ENCODE measurements at places on chromosomes 6 and 20.

DNA sequence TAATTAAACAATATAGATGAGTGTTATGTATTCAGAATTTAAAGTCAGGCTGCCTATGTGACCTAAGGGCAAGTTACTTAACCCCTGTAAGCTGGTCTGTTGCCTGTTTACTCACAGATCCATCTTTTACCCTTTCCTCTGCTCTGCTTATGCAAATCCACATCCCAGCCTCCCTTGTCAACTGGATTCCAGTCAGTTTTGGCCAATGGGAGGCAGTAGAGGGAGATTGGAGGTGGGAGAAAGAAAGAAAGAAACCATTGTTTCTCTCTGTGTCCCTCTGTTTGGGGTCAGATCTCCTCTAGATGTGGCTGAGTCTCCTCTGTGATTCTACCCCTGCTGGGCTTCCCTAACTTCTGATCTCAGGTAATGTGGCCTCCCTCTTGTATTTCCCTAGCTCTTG is 266.8 kb upstream of the PLN start:
- no peak for DNase-seq

- DNase-seq, result no peak
Observed at GRCh38 chr6:96723362-96723761, 113.9 kb downstream of the GPR63 start.

DNA sequence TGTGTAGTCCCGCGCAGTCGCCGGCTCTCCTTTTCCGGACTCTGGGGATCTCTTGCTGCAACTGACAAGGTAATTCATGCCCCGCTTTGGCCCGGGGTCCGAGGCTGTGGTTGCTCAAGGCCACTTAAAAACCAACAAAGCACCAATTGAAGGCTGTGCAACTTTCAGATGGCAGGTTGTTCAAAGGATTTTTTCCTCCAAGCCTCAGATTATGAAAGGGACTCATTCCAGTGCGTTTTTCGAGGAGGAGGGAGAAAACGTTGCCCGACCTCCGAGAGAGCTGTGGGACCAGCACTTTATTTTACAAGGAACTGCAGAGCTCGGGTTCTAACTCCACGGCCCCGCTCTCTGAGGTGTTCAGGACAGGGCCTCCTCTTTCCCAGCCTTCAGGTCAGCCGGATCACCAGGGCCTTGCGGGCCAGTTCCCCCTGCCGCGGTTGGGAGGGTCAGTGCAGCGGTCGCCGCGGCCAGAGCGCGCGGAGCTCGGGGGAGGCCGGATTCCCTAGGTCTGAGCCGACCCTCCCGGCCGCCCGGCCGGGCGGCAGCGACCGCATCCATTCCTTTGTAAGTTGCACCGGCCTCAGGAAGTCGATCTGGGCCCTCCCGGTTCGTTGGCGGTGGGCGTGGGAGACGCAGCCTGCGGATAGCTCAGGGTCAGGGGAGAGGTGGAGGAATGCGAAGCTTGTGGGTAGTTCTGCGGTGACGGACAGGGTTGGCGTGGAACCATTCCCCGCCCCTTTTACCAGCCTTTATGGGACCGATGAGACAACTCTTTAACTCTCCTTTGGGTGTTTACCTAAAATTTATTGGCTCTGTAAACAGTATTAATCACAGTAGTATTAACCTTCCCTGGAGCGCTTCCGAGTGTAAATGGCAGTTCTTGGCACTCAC is 1.6 kb downstream of the UTRN start:
- peak; percentile 59 for DNase-seq

DNA sequence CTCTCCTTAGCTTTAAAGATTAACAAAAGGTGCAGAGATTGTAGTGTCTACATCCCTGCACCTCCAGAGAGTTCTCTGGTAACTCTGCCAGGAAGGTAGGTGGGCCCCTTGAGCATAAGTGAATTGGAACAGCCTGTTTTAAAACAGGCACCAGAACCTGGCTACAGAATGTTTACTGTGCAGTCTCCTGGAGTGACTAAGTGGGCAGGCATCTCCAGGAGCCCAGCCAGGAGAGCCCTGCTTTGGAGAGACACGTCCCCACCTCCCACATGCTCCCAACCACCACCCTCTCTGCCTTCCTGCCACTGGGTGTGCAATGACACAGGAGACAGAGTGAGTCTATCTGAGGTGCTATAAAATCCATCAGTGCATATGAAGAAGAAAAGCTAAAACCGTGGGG is 110.3 kb upstream of the EYA4 start:
- no peak for DNase-seq

DNA sequence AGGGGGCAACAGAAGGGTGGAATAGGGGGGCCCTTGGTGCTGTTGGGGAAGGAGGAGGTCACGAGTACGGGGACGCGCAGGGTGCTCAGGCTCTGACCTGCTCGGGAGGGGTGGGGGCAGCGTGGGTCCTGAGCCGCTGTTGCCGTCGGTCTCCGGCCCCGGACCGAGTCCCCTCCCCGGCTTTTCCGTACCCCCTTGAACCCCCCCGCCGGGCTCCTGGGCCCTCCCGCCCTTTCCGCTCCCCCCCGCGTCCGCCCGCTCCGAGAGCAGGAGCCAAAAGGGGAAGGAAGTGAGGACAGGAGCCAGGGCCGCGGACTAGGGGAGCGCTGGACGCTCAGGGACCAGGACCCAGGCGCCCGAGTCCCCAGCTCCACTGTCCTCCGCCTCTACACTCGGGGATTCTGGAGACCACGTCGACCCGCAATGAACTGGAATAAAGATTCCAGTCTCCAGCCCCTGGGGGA is at the start of gene RGL2:
TSS of gene RGL2 (minus strand) at position 170 of the 464 bp plus-strand sequence. CDS start 332 bp downstream, outside the sequence.
- no peak for DNase-seq

GRCh38 chr6:144360401-144360800 is 75.3 kb downstream of the UTRN start:
- no peak for DNase-seq

GRCh38 chr20:9409981-9410380 is 104.4 kb upstream of the LAMP5 start:
- peak; percentile 52 for DNase-seq

- DNase-seq, result no peak
Observed at GRCh38 chr6:87241304-87241703, 81.1 kb upstream of the SMIM8 start.

DNA sequence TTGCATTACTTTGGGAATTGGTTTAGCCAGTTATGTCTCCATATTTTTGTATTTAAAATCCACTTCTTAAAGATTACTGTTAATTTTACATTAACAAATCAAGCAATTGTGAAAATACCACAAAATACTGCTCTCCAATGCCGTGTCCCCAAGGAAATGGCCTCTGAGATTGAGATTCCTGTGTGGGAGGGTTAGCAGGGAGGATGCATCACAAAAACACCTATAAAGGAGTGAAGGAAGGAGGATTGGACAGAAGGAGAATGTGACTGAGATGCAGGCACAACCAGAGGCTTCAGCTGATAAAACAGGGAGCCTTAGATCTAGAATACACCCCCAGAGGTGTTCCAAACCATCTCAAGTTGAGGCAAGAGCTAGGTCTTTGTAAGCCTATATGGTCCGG is 34.2 kb upstream of the NKAIN2 start:
- DNase-seq, result no peak

DNA sequence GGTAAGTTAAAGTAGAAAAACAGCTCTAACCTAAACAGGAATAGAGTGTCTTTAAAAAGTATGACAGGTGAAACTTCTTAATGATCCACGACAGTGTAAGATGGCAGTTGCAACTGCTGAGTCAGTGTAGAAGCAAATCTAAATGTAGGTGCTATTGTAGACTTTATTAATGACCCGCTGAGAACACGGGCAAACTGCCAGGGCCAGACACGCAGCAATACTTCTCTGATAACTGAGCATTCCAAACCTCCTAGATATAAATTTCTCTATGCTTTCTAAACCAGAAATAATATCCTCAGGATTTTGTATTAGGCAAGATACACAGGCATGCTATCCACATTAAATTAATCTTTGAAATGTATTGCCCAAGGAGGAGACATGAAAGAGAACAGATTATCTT is 1076.4 kb downstream of the HACE1 start:
- DNase-seq, result no peak

DNA sequence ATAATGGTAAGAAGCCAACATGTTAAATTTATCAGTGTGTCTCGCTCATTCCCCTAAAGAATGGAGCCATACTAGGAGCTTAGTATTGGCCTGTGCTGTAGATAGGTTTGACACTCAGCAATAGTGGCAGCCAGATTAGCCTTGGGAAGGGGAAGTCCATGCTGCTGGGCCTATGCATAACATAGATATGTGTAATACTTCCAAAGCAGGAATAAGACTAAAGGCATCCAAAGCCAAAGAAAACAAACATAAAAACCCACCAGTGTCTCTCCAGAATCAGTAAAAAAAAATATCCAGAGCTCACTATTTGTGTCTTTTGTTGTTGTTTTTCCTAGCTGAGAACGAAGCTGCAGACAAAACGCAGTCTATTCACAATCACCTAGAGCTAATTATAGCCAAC is 104.2 kb upstream of the STXBP5 start:
- DNase-seq, result peak; percentile 56

- DNase-seq, result peak; percentile 75
Observed at GRCh38 chr6:16712931-16713484, 48.3 kb downstream of the ATXN1 start.

DNA sequence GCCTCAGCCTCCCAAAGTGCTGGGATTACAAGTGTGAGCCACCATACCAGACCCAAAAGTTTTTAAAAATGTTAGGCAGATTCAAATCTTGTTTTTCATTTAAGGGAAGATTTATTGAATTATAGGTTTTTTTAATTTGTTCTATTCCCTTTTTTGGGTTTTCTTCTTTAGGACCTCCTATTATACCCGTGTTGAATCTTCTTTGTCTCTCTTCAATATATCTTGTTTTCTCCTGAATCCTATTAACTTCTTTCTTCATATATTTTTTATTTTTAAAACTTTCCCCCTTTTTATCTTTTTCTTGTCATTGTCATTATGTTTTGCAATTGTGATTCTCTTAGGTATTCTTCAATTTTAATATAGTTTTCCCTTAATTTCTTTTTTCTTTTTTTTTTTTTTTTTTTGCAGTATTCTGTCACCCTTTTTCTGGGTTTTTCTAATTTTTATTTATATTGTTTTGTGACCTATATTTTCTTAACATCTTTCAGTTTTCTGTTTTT is 45.9 kb upstream of the NOP56 start:
- no peak for DNase-seq

- no peak for DNase-seq
Observed at GRCh38 chr6:158977382-158977781, 22.6 kb downstream of the RSPH3 start.

- DNase-seq, result no peak
Observed at GRCh38 chr6:63476302-63476701, 96.0 kb upstream of the LOC128125822 start.

GRCh38 chr6:161561908-161562307 is 288.0 kb upstream of the AGPAT4 start:
- no peak for DNase-seq

DNA sequence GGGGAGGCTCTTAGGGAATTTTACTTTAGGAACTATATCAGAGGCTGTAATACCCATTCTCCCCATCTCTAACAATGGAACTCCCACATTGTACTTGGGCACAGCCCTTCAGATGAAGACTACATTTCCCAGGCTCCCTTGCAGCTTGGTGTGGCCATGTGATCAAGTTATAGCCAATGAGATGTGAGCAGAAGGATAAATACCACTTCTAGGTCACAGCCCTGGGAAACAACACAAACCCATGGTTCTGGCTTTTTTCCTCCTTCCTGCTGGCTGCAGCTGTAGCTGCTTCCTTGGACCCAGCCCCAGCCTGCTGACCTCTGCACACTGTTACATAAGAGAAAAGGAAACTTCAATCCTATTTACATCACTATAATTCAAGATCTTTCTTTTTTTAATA is 445.9 kb upstream of the JARID2 start:
- DNase-seq, result no peak

DNA sequence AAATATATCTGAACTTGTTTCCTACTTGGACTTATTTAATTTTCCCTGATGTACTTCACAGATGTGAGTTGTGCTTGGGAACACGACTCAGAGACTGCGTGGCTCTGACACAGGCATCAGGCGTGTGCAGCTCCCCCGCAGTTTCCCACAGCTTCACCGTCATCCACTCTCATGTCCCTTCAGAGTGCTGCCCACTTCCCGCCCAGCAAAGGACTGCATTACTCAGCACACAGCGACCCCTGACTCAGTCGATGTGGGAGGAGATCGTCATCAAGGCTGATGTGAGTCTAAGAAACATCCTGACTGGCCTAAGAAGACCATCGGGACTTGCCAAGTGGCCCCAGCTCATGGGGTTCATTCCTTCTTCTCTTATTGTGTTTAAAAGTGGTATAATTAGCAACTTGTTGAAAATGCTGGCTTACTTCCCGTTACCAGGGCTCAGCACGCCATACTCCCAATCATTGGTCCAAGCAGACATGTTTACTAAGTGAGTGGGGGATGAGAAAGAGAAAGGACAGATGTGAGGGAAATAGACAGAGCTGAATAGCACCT is 539.4 kb upstream of the JARID2 start:
- DNase-seq, result peak; percentile 98

GRCh38 chr6:11769244-11769643 is 9.4 kb downstream of the ADTRP start:
- DNase-seq, result no peak

GRCh38 chr20:24131281-24131680 is 142.7 kb upstream of the GGTLC1 start:
- no peak for DNase-seq

DNA sequence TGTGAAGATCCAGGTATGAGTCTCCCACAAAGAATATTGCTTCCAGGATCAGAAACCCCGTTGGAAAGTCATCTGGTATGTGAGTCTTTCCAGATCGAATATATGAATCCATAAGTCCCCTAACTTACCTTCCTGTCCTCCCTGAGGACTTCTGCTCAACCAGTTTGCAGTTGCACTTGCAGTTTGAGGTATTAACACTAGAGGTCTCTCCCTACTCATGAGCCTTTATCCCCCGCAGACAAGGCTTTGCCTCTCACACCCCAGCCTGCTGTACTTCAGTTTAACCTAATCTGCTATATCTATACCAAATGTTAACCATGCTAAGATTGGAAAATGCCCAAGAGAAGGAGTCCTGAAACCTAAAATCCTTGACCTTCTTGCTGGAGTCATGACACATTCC is 135.3 kb upstream of the DEFB112 start:
- DNase-seq, result no peak

DNA sequence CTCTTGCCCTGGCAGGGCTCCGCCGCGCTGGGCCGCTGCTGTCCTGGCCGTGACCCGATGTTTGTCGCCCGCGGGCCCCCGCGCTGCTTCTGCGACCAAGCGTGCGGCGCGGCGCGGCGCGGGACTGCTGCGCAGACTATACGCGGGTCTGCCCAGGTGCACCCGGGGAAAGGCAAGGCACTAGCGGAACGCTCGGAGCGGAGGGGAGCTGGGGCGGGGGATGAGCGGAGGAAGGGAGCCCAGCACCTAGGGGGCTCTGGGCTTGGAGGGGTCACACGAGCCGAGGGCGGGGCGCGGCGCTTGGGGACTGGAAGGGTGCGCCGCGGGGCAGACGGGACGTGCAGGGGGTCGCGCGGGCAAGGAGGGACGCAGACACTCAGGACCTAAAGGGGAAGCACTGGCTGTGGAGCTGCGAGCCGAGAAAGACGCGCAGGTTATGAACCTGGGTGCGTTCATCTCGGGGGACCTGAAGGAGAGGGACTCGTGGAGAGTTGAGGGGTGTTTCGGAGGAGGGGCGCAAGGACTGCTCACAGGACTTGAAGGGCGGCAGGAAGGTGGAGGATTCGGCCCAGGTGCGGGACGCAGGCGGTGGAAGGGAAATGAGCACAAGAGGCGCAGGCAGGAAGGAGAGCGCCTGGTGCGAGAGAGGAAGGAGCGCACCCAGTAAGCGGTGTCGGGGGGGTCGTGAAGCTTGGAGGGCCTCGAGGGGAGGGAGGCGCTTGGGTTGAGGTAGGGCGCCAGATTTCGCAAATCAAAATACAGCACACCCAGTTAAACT is 40.8 kb upstream of the ZNFX1 start:
- DNase-seq, result no peak

All from AG04449 (cell line).